HFFc6 (cell line): ENCODE measurements at places on chromosomes 16 and 17. TPM values are rescaled to one million over a fixed set of nuclear protein-coding genes. Genes with fewer than 3 reads are reported as not detected.

- peaks cover 43% of the 10 kb centered on the region for H3K27me3 ChIP-seq
- no peaks in the 10 kb centered on the region for H3K36me3 ChIP-seq
- H3K4me1 ChIP-seq, result 0 out of 2 replicates have a peak, but pooled peaks cover 6% of the 10 kb centered on the region
- H3K4me3 ChIP-seq, result no peak overlapping the region
- no peak for DNase-seq
- no peak overlapping the region for H3K27ac ChIP-seq
Observed at GRCh38 chr17:6797718-6798351, 21.8 kb downstream of the FBXO39 start.

Gene MYO15A
- total RNA-seq, result 0.20 and 0.29 TPM in 2 replicates

Gene EPX
- total RNA-seq, result not detected in 3 replicates

DNA sequence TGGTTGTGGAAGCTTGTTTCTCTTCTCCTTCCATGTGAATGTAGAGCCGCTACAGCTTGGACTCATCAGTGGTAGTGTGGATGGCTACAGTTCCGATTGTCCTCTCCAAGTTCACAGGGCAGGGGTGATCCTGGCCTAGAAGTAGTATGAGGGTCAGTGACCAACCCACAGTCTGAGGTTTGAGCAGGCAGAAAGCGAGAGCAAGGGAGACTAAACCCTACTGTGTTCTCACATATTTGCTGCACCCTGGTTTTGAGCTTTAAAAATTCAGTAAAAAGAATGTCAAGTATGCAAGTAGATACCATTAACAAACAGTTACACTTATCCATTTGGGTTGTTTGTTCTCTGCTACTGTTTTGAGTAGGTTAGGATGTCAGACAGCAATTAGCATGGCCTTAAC is 148.9 kb downstream of the MRTFB start:
- peaks cover 40% of the 10 kb centered on the region for H3K36me3 ChIP-seq
- H3K4me3 ChIP-seq, result no peak overlapping the region
- no peak for DNase-seq
- no peaks in the 10 kb centered on the region; the same call in 1 of the 2 replicates for H3K27me3 ChIP-seq

GRCh38 chr17:6679241-6679640 is 27.7 kb downstream of the C17orf100 start:
- H3K36me3 ChIP-seq, result no peaks in the 10 kb centered on the region
- H3K4me1 ChIP-seq, result no peaks in the 10 kb centered on the region
- no peak for DNase-seq

- H3K36me3 ChIP-seq, result no peaks in the 10 kb centered on the region
- no peak for DNase-seq
- H3K4me3 ChIP-seq, result no peak overlapping the region
- H3K4me1 ChIP-seq, result no peaks in the 10 kb centered on the region
- no peaks in the 10 kb centered on the region for H3K27me3 ChIP-seq
Observed at GRCh38 chr16:54096607-54097006, 190.0 kb downstream of the IRX3 start.

Gene FBXO39
- not detected in 3 replicates for total RNA-seq

GRCh38 chr16:6728381-6728780 is 604.3 kb upstream of the RBFOX1 start:
- H3K4me1 ChIP-seq, result no peaks in the 10 kb centered on the region
- H3K27ac ChIP-seq, result no peak overlapping the region
- H3K4me3 ChIP-seq, result no peak overlapping the region
- no peaks in the 10 kb centered on the region for H3K27me3 ChIP-seq

Gene PNMT
- total RNA-seq, result not detected in 2 replicates

Gene TMC8
- total RNA-seq, result not detected in 3 replicates

DNA sequence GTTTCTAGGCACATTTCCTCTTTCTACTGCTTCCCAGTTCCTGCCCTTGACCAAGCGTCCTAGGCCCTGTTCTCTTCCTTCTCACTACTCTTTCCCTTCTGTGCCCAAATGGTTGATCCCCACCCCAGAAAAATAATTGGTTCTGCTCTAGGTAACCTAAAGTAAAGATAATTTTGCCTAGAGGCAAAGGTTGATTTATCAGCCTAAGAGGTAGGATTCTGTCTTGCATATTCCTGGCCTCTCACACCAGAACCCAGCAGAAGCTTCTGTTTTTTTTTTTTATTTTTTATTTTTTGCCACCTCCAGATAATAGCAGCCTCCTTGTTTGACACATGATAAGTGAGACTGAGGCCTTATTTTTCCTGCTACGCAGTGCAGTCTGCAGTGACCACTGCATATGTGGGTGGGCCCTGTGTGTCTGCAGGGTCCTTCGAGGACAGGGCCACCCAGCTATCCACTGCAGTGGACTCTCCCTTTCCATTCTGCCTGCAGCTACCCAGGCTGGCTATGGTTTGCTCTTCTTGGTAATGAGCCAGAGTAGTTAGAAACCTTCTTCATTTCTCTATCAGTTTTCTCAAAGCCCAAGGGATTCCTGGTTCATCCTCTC is 701 bp downstream of the PIPOX start:
- DNase-seq, result no peak
- peaks cover 36% of the 10 kb centered on the region for H3K27me3 ChIP-seq
- H3K36me3 ChIP-seq, result no peaks in the 10 kb centered on the region
- H3K4me1 ChIP-seq, result peaks cover 19% of the 10 kb centered on the region
- H3K27ac ChIP-seq, result no peak overlapping the region
- H3K4me3 ChIP-seq, result no peak overlapping the region

Gene PPY
- not detected in 2 replicates for total RNA-seq

DNA sequence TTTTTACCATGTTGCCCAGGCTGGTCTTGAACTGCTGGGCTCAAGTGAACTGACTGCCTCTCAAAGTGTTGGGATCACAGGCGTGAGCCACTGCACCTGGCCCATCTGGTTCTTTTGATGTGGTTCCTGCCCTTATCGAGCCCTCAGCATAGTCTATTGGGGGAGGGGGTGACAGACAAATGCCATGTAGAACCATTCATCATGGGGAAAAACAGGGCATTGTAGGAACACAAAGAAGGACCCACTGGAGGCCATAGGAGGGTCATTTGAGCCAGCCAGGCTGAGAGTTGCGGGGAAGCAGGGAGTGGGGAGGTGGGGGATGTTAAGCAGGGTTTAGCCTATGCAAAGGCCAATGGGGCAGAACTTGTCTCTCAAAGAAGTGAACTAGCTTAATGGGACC is 11.9 kb downstream of the SEC14L5 start:
- no peaks in the 10 kb centered on the region for H3K36me3 ChIP-seq
- H3K4me1 ChIP-seq, result no peaks in the 10 kb centered on the region; the same call in 1 of the 2 replicates
- DNase-seq, result no peak
- no peak overlapping the region for H3K4me3 ChIP-seq
- H3K27ac ChIP-seq, result no peak overlapping the region

DNA sequence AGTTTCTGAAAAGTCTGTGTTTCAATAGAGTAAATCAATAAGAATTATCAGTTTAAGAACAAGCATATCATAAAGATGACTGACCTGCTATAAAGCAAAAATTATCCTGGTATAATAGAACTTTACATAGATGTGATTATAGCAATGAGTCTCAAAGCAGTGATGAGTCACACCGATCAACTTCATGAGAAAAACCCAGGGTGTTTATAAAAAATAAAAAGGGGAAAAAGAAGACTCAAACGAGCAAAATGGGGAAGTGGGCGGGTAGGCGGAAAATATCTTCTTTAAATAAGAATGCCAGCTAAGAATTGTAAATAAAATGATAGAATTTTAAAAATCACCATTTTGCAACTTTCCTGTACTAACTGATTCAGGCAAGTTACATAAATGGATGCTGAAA is 46.8 kb downstream of the BRIP1 start:
- no peak overlapping the region for H3K4me3 ChIP-seq
- H3K27ac ChIP-seq, result no peak overlapping the region
- H3K36me3 ChIP-seq, result peaks cover 16% of the 10 kb centered on the region

DNA sequence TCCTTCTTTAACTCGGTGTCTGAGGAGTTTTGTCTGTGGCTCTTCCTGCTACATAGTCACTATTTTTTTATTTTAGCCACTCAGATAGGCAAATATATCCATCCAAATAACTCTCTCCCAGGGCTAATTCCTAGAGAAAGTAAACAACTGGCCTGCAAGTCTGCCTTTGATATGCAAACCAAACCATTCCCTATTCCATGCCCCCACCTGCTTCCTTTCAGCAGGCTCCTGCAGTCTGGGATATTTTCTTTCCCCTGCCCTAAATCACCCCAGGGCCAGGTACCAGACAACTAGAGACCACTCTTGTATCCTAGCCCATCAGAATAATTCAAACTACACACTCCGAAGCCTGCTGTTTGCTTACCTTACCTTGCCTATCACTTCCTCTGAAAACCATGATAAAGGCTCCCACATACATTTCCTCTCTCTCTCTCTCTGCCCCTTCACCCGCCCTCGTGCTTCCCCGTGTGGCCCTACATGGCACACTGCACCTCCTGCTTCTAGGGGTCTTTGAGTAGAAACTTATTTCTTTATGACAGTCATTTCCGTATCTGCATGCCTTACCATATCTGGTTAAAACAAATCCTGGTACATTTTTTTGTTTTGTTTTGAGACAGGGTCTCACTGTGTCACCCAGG is 8.3 kb downstream of the CD300H start:
- H3K36me3 ChIP-seq, result peaks cover 18% of the 10 kb centered on the region
- H3K27ac ChIP-seq, result no peak overlapping the region
- no peak overlapping the region for H3K4me3 ChIP-seq

DNA sequence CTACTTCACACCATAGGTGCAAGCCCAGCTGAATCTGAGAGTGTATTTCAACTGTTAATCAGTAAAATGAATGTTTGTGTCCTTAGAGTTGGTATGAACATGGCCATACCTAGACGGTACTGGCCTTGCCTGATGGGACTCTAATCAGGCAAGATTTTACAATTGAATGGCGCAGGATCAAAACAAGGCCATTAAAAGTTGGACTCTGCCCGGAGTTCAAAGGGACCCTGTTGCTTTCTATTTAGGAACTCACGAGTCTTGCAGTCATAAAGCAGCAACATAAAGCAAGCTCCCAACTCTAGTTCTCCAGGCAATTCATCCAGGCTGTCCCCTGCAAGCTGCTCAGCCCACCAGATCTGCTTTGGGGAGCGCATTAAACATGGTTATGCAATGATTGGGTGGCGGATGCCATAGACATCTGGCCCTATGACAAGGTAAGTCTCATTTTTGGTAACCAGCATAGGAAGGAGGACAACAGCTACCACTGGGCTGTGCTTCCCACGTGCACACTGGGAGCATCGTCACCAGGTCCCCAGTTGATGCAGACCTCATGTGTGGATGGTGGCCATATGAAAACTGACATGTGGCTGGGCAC is 8.8 kb downstream of the TMEM186 start:
- DNase-seq, result no peak
- no peaks in the 10 kb centered on the region; the same call in none of the 2 replicates for H3K27me3 ChIP-seq
- no peak overlapping the region for H3K27ac ChIP-seq
- no peaks in the 10 kb centered on the region for H3K4me1 ChIP-seq
- no peaks in the 10 kb centered on the region for H3K36me3 ChIP-seq

GRCh38 chr16:80984124-80984892 is 22.4 kb downstream of the CMC2 start:
- peak overlapping the region; percentile 38; the same call in 1 of the 2 replicates for H3K27ac ChIP-seq
- peaks cover 26% of the 10 kb centered on the region for H3K4me1 ChIP-seq
- DNase-seq, result no peak
- peaks cover 8% of the 10 kb centered on the region for H3K36me3 ChIP-seq

DNA sequence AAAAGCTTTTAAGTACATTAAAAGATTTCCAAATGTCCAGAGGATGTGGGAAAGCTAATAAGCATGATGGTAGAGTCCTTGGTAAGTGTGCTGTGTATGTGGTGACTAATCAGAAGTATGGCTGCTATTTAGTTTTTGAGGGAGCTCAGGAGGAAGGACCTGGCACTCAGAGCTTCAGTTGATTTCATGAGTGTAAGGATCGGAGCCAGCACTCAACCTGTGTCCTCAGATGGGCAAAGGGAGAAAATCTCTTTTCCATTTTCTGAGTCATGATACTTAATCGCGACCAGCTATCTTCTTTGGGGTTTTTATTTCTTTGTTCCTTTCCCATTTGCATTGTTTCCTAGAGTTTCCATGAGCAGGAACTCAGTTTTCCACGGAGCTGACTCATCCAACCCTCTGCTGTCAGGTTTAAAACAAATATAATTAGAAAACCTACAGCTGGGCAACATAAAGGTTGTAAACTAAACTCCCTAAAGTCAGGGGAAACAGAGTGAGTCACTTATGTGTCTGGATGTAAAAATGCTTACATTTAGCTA is 125.4 kb downstream of the MAP2K6 start:
- peak overlapping the region; percentile 93 for H3K27ac ChIP-seq
- H3K27me3 ChIP-seq, result no peaks in the 10 kb centered on the region
- no peaks in the 10 kb centered on the region for H3K36me3 ChIP-seq
- peak; percentile 75 for DNase-seq
